Nephron progenitor cell (in vitro differentiated cells): ENCODE measurements at places on chromosomes 5 and 9.

DNA sequence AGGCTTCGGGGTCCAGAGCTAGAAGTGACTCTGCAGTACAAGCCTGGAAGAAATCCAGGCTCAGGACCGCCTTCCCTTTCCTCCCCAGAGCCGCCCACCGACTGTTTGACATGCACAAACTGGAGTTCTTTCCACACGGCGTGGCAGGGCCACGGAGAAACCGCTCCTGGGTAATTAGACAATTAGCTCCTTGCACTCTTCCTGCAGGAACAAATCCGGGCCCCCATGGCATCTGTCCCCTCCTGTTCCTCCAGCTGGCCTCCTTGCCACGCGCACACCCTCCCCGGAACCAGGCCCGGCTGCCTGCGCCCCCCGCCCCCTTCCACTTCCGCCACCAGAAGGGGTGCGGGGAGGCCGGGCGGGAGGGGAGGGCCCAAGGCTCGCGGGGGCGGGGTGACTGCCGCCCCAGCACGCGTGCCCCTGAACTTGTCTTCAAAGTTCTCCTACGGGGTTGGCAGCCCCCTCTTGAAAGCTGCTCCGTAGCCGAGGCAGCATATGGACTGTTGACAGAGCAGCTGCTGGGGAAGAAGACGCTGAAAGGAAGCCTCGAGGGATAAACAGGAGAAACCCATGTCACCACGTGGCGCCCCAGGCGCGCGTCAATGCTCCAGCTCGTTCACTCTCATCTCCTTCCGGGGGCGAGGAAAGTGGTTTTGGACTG, 74.3 kb downstream of the SEC61B start:
- no peak for DNase-seq

DNA sequence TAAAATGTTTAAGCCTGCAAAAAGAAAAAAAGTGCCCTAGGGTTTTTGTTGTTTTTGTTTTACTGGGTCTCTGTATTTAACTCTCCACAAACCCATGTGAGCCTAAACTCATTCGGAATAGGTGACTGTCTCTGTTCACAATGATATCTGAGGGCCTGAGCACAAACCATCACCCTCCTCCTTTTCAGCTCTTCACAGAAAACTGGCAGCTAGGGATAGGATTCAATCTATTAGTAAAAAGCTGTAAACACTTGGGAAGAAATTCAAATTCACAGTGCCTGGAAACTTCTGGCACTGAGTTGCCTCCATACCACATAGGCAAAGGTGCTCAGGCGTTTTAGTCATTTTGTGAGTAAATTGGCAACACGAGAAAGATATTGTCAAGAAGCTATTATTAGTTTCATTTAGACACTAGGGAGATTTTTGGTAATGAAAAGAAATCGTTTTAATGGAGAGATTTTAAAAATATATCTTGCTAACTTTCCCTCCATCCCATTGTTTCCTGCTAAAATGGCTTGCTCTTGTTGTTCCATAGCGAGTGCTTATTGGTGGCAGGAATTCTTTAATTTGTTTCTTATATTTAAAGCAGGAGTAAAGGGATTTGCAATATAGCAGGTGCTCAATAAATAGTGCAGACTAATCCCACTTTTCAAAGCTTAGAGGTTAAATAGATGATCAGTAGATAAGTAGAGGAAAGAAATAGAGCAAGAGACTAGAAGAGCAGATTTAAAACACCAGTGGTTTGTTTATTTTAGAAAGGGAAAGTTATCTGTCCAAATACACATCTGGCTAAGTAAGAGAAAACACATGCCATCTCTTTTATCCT, 9.7 kb downstream of the FOXD1 start:
- no peak for DNase-seq

DNA sequence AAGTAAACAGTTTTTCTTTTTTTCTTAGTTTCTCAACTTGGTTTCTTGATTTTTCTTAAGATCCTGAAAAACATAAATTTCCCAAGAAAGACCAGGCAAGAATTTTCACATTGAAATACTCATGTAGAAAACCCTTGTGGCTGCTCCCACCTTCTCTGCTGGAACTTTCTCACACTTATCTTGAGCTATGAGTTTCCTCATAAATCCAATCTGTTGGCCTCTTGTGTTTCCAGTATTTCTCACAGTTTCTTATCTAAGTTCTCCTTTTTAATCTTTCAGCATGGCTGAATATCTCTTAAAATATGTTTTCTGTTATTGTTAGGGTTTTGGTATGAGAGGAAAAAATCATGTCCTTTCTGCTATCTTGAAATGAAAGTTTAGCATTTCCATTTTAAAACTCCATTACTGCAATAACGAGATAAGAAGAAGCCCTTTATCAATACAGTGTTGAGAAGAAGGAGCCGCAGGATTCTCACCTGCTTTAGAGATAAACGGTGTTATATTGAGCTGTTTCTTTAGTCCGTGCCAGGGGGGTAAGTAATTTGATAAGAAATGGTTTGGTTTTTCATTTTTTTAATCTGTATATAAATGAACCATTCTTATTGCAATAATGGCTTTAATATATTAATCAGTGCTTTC, 89.3 kb downstream of the ALDH1A1 start:
- no peak for DNase-seq

DNA sequence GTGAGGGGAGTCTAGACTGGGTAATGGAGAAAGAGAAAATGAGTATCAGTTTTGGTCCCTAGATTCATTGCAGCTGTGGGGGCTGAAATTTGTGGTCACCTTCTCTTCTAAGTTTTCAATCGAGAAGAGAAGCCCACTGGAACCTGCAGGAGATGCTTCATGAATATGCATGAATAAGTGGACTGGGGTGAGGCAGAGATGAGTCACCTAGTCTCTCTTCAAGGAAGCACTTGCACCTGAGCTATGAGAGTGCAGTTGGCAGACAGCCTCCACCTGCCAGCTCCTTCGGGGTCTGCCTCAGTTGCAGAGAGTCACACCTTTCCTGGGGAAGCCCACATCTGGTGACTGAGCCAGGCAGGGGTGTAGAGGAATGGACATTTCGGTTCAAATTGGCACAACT, 69.1 kb downstream of the ZNF366 start:
- no peak for DNase-seq

DNA sequence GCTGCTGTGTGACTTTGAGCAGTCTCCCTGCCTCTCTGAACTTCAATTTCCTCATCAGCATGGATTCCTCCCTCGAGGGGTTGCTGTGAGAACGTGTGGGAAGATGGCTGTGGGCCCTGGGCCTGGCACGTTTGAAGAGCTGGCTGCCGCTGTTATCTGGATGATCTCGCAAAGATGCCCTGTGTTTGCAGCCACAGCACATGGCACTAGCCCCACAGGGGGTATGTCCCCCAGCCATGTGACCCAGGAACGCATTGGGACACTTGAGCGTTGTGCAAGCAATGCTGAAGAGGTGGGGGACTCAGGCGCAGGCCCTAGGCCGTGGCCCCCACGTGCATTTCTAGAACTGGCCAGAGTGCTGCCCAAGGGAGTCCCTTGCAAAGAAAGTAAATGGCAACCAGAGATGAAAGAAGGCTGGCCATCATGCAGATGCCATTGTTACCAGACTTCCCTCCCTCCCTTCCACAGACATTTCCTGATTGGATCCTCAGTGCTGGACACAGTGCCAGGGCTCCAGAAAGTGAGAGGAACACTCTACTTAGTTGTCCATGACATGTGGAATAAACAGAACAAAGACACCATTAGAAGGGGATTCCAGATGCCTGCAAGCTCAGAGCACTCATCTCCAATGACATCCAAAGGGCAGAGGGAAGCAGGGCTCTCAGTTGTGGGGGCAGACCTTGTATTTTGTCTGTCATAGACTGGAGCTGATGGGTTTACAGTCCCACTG, 65.1 kb upstream of the NEURL1B start:
- no peak for DNase-seq

- DNase-seq, result no peak
Measured at GRCh38 chr5:67038817-67039603, 157.6 kb downstream of the CD180 start.

DNA sequence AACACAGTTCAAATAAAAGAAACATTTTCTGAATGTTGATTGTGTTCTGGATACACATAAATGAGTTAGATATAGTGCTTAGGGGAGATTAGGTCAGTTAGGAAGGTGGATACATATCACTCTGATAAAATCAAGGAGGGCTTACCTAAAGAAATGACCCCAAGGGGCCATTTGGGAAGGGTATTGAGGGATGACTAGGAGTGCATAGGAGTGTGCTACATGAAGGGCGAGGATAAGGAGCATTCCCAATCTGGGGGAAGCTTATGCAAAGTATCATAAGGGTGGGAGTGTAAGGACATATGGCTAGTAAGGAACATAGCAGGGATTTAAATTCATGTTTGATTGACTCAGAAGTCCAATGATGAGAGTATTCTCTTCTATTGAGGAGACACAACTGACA, 183.6 kb downstream of the NSG2 start:
- no peak for DNase-seq

DNA sequence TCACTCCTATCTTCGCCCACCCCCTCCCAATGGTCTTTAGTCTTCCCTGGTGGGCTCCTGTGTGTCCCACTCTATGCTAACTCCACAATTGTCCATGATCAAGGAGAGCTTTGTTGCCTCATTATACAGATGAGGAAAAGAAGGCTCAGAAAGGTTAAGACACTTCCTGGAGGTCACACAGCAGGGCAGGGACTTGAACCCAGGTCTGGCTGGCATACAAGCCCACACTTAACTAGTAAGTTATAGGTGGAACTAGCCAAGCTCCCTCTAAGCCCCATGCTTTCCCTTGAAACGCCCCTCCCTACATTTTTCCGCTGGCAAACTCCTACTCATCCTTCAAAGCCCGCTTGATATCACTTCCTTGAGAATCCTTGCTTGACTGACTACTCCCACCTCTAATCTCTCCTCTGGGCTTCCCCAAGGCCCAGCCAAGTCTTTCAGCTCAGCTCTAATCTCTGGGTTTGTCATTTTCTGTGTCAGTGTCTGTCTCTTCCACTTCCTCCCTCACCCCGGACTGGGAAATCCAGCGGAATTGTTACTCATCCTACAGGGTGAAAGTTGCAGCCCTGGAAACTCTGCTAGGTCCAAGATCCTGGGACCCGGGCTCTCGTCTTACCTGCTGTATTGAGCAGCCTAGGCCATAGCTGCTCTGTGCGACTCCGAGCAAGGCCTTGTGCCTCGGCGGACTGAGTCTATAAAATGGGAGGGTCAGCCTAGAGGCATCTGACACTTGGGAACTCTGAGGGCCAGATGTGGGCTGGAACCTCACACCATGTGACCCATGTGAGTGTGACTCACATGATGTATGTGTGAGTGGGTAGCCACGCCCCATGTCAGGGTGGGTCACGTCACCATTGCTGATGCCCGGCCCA, 144.5 kb downstream of the GAPVD1 start:
- DNase-seq, result no peak

DNA sequence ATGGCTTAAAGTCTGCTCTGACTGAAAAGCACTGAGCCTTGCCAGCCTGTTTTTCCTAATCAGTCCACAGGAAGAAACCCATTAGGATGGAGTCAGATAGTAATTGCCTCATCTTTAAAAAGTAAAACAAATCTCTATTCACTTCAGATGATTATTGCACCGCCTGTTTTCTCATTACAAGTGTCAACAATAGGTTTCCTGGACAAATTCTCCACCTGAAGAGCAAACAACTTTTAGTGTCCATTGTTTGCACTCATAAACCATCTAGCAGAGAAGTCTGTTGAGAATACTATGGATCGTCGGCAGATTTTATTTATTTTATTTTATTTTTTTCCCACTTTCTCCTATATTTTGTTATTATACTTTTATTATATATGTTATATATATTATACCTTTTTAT, 20.3 kb downstream of the C5orf63 start:
- DNase-seq, result no peak

DNA sequence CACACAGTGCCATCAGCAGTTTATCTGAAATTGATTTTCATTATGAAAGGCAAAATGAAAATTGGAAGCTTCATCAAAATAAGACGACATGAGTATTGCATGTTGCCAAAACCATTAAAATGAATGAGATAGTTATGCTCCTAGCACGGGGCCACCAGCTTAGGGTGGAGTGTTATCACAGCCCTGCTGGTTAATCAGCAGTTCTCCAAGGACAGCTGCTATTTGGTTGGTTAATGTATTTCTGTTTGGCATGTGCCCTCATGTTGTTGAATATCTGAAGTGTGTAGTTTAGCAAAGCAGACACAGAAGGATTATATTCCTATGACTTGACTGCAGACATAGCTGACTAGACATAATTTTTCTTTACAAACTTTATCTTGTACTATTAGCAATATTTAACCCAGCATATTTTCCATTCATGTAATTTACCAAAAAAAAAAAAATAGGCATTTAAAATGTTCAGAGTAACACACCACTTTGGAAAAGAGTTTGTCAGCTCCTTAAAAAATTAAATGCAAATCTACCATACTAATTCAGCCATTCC, 98.6 kb upstream of the PIK3R1 start:
- no peak for DNase-seq

DNA sequence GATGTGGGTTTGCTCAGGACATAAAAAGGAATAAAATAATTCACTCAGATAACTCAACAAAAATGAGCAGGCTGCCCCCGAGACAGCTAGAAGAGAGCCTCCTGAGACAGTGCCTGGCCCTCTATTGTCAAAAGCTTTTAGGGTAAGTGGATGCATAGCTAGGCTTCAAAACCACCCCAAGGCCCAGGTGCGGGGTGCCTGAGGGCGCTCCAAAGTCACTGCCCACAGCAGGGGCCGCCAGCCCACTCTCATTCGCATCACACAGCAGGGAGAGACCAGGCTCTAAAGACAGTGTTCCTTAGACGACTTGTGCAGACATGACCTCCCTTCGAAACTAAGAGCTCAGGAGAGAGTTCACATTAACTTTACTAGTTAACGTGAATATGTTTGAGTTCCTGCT, 271.5 kb downstream of the FSTL4 start:
- DNase-seq, result no peak

DNA sequence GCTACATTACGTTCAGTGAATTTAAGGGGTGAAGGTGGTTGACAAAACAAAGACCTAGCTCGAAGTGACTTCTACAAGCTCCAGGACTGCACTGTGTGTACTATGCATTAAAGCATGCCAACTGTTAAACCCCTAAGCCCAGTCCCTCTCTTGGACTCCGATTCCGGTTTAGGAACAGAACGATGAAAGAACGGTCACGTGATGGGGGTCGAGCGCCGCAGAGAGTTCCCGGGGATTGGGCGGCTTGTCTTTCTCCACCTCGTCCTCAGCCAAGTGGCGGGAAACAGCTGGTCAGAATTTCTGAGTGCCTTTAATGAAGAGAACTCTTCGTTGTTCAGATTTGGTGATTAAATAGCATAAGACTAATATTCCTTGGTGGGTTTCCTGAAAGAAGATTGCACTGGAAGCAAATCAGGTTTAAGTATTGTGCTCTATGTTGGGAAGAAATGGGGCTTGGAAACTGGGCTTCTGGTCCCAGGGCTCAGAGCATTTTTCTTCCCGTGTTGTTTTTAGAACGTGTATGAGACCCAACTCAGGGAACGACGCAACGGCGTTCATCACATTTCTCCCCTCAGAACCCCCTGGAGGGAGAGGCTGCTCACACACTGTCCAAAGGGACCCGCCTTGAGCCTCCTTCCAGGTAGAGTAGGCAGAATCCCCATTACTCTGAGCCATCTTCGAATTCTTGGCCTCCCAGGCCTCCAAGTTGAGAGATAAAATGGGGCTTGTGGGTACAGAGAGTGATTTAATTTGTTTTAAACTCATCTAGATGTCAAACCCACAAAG, 25.3 kb downstream of the IRX2 start:
- DNase-seq, result no peak
